BJ (cell line): ENCODE measurements at places on chromosomes 1 and 21. TPM values are rescaled to one million over a fixed set of nuclear protein-coding genes. Genes with fewer than 3 reads are reported as not detected.

DNA sequence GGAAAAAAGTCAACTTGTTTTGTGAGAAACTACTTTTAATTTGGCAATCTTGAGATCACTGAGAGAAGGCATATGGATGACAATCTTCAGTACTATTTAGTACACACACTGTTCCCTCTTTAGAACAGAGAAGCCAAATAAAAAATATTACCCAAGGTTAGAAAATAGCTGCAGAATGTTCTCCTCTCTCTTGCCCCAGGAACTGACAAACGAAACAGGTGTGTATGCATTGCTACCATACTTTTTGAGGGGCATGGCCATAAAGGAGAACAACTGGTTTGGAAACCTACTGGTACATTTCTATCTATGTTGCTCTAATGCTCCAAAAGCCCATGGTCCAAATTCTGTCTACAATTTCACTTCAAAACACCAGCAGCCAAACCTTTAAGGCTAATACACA is 5.7 kb downstream of the TOR1AIP2 start:
- no peak for DNase-seq

- DNase-seq: no peak
Observed at GRCh38 chr1:52636721-52637695, 4.0 kb downstream of the SHISAL2A start.

GRCh38 chr1:238606457-238606856 is 715.7 kb upstream of the ZP4 start:
- no peak for DNase-seq

DNA sequence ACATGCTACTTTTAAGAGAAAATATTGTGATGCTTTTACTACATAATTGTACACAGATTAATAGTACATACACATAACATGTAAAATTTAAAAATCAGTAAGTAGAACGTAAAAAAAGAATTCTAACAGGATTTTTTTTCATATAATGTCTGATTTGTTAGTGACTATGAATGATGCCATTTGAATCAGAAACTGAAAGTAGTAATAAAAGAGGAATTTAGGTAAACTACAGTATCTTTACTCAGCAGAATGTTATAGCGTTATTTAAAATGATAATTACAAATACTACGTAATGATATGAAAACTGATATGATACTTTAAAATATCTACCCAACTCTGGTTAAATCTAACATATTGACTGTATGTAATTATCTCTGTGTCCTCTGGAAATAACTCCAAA is 116.1 kb downstream of the DENND1B start:
- no peak for DNase-seq

RCC1 gene
- polyA plus RNA-seq: 27.0 and 41.5 TPM in 2 replicates
